ENCODE measurements at places on chromosomes 6 and 20.

DNA sequence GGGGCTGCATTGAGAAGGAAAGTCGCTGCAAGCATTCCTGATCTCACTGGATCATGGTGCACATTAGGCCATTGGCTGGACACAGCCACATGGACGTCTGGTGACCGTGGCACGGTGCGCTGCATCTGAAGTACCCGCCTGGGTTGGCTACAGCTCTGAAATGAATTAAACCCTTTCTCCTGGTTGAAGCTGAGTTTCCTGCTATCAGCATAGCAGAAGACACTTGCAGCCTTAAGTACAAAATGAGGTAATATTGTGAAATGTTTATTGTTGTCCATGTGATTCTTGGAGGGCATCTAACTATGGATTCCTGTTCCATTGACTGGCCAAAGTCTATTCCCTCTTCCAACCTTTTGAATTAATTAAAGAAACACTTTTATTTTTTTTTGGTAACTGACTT, 89.8 kb upstream of the ADTRP start:
- no peak for DNase-seq

GRCh38 chr6:31776485-31776988, 591 bp downstream of the VWA7 start:
- no peak for DNase-seq

DNA sequence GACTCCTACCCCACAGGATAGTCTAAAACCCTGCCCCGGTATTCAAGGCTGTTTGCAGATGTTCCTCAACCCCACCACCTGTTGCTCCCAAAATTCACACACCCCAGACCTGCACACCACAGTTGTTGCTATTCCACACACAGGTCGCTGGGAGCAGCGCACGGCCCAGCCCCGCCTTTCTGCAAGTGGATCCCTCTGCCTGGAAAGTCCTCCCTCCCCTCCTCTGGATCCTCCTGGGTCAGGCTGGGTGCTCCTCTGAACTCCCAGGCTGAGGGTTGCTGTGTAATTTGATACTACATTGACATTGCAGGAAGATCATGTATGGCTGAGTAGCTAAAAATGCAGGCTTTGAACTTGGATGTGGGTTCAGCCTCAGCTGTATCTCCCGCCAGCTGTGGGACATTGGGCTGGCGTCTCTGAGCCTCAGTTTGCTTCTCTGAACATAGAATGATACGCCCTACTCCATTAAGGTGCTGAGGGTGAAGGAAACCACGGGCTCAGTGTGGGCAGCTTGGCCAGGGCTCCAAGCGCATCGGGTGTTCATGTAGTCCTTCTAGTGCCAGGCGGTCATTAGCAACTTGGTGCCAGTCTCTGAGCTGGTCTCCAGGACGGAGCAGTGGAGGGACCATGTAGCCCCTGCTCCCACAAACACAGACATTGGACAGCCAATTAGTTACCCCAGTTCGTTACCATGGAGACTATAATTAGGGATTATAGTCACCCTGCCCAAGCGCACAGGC, 13.9 kb upstream of the CCN5 start:
- DNase-seq = no peak

DNA sequence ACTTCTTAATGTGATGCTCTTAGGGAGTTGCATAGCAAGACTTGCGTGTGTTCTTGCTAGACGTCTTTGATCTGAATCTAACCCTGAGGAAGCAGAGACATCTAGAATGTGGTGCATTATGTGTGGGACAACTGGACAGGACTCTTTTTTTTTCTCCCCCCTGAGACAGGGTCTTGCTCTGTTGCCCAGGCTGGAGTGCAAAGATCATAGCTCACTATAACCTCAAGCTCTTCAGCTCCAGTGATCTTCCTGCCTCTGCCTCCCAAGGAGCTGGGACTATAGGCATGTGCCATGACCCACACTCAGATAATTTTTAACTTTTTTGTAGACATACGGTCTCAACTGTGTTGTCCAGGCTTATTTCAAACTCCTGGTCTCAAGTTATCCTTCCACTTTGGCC, 34.0 kb downstream of the PCMT1 start:
- no peak for DNase-seq

- DNase-seq = peak; percentile 19
These were observed 17.8 kb upstream of the HMGN4 start for GRCh38 chr6:26520237-26520849.

- DNase-seq = no peak
These were observed 256.5 kb downstream of the FARS2 start for GRCh38 chr6:5517796-5518195.

- DNase-seq = no peak
These were observed 39.0 kb upstream of the PTPN1 start for GRCh38 chr20:50471231-50471630.

GRCh38 chr6:124512431-124512830, 449.8 kb upstream of the RNF217 start:
- no peak for DNase-seq

DNA sequence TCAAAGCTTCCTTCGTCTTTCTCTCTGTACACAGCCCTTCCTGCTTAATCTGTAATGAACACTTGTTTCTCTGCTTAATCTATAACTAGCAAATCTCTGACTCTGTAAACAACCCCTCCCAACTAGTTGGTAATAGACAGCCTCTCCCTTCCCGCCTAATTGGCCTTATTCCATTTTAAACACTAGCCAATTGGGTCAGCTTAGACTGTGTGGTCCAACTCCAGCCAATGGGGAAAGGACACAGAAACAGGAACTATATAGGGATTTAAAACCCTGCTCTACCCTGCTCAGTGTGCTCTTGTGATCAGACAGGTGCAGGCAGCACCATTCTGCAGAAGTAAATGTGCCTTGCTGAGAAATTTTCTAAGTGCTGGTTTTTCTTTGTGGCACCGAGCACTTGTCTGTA, 18.5 kb downstream of the CHD6 start:
- DNase-seq = no peak

DNA sequence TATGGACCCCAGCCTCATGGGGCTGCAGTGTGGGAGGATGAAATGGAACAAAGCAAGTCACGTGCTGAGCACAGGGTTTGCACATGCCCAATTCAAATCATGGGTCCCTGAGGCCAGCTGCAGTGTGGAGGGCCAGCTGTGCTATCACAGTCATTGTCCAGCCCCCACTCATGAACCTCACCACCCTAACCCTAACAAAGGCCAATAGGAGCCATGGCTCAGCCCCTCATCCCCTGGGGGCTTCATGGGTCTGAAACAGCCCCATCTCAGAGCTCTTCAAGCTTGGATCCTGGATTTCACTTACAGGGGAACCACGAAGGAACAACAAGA, 125.6 kb upstream of the MAFB start:
- DNase-seq = no peak

- DNase-seq = peak; percentile 24
These were observed 23.5 kb upstream of the IBTK start for GRCh38 chr6:82270881-82271635.

DNA sequence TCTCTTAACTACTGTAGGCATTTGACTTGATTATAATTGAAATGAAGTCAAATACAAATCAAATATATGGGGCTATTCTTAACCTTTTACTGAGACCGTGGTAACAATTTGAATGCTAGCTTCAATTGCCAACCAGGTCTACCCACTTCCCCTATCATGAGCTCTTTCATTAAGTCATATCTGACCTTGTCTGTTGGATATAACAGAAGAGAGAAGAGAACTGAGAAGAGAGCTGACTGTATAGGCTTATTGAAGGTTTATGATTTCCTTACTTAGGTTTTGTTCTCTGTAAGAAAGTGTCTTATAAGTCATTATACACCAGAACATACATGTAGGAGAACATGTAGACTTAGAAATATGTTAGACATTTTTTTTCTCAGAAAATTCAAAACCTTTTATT, 549.4 kb downstream of the COL12A1 start:
- DNase-seq = no peak

Data from GM19239 (cell line).